ENCODE measurements at places on chromosomes 12 and 14. TPM values are rescaled to one million over a fixed set of nuclear protein-coding genes. Genes with fewer than 3 reads are reported as not detected.
A peak's percentile ranks its signal among the peaks of the same experiment; 100 is the strongest.

GRCh38 chr12:84375449-84376170 is 537.0 kb downstream of the SLC6A15 start:
- DNase-seq: no peak

DNA sequence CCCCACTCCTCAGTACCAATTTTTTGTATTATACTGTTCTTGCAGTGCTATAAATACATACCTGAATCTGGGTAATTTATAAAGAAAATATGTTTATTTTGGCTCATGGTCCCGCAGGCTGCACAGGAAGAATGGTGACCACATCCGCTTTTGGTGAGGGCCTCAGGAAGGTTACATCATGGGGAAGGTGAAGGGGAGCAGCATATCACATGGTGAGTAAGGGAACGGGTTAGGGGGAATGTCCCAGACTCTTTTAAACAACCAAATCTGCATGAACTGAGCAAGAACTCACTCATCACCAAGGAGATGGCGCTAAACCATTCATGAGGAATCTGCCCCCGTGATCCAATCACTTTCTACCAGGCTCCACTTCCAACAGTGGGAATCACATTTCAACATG is 40.0 kb downstream of the OSBPL8 start:
- peak; percentile 92 for DNase-seq

- no peak for DNase-seq
Observed at GRCh38 chr14:99146616-99147365, 125.2 kb downstream of the BCL11B start.

- DNase-seq: peak; percentile 1
Observed at GRCh38 chr12:14614704-14615121, 47.0 kb upstream of the PLBD1 start.

DNA sequence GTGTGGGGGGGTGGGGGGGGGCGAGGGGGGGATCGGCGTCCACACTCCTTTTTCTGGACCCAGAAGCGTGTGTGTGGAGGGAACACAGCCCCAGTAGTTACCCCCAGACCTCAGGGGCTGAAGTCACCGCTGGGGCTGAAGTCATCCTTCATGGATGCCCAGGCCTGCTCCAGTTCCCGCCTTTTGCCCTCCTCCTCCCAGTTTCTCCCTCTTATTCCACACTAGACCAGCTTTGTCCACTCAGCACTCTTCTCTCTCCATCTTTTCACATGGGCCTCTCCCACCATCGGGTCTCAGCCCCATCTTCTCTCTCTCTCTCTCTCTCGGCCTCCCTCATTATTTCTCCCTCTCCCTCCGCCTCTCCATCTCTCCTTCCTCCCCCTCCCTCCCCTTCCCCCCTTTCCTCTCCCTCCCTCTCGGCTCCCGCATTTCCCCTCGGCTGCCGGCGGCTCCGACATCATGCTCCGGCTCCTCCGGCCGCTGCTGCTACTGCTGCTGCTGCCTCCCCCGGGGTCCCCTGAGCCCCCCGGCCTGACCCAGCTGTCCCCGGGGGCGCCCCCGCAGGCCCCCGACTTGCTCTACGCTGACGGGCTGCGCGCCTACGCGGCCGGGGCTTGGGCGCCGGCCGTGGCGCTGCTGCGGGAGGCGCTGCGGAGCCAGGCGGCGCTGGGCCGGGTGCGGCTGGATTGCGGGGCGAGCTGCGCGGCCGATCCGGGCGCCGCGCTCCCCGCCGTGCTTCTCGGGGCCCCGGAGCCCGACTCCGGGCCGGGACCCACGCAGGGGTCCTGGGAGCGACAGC is at the start of gene P3H3:
Gene P3H3, plus strand, starts transcription at position 426 of the 799 bp plus-strand sequence. Its CDS starts 34 bp downstream, at position 460.
- peak; percentile 61 for DNase-seq

The CLEC6A gene
- not detected for total RNA-seq

- DNase-seq: no peak
Observed at GRCh38 chr12:89880690-89881350, 172.2 kb upstream of the ATP2B1 start.

The PMEL gene
- 1.1 TPM for total RNA-seq

DNA sequence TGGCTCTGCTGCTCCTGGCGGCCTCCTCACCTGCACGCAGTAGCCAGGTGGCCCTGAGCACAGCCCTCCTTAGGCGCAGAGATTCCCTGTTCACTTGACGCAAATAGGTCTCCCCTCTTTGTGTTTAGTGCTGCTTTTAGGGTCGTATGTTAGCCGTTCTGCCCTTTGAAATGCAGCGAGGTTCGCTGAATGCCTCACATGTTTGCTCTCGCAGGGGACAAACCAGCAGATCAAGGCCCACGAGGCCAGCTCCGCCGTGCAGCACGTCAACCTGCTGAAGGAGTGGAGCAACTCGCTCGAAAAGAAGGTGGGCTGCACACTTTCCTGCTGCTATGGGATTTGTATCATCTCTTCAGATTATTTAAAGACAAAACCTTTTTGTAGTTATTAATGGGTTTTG is 31.4 kb upstream of the AMN start:
- DNase-seq: no peak

DNA sequence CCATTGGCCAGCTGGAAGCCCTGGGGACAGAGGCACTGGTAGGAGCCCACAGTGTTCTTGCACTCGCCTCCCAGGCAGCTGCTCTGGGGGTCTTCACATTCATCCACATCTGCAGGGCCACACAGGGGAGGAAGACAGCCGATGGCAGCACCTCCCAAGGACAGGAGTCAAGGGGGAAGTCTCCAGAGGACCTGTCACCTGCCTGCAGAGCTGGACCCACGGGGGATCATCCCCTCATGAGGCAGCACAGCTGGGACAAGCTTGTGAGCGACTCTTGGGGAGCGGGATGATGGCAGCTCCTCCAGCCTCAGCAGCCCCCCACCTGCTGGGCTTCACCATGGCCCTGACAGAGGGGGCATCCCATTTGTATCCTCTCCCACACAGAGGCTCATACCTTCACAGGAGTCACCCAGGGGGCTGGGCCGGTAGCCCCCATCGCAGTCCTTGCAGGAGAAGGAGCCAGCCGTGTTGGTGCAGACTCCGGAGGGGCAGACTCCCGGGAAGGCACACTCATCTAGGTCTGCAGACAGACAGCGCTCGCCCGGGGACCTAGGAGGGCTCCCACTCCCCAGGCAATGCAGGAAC is 15.4 kb downstream of the ISCA2 start:
- no peak for DNase-seq

- peak; percentile 6 for DNase-seq
Observed at GRCh38 chr14:40394634-40395340, 962.6 kb upstream of the FBXO33 start.

GRCh38 chr14:95896498-95897135 is 20.0 kb downstream of the TUNAR start:
- DNase-seq: no peak

GRCh38 chr12:67893022-67893580 is 96.1 kb upstream of the IFNG-AS1 start:
- DNase-seq: no peak

The NTS gene
- 0.56 TPM for total RNA-seq

The GZMH gene
- total RNA-seq: not detected

The ISCU gene
- 190 TPM for total RNA-seq

The DLK1 gene
- not detected for total RNA-seq

DNA sequence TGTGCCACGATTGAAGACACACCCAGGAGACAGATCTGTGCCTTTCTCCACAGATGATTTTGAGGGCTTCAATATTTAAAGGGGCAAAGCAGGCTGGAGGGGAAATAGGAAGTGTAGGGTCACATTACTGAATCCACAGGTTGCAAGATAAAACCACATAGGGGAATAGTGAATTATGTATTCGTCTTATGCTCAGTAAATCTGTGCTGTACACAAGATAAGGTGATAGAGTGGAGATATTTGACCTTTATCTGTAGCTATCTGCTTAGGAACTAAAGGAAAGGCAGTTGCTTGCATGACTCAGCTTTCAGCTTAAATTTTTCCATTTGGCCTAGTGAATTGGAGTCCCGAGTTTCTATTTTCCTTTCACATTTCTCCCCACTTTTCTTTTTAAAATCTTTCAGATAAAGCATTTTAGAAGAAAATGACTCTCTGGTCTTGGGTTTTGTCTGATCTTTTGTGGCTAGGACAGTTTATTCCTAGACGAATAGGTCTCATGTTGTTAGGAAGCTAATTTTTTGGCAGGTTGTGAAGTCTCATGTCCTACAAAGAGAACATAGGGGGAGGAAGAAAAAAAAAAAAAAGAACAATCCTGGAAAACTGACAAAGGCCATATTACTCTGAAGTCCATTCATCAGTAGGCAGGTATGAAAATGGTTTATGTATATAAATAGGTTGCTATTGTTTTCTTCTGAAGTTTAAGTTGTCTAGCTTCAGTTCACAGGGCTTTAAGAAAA is 55.4 kb downstream of the FBXO33 start:
- DNase-seq: peak; percentile 56

DNA sequence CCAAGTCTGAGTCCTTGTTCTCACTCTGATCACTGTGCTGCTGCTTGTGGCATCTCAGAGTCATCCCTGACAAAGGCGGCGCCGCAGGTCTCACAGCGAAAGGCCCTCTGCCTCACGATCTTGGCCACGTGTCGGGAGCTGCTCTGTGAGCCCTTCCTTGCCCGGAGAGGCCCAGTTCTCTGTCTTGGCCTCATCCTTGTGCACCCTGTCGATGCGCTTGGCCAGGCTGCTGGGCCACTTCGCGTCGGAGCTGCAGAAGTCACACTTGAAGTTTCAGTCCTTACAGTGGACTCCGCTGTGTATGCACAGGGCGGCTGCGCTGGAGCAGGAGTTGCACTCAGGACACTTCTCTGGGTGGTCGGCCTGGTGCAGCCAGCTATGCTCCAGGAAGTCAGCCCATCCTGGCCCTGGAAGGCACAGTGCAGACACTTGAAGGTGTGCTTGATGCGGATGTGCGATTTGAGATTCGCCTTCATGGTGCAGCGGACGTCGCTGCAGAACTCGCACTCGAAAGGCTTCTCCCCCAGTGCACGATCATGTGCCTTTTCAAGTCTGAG is 36.4 kb upstream of the SAV1 start:
- DNase-seq: no peak

The CLEC4D gene
- total RNA-seq: not detected

- DNase-seq: no peak
Observed at GRCh38 chr12:7001921-7002591, 16.2 kb downstream of the LPCAT3 start.

GRCh38 chr12:41652981-41653380 is 464.9 kb downstream of the PDZRN4 start:
- DNase-seq: no peak

The SDR9C7 gene
- total RNA-seq: not detected

The RFX4 gene
- not detected for total RNA-seq

DNA sequence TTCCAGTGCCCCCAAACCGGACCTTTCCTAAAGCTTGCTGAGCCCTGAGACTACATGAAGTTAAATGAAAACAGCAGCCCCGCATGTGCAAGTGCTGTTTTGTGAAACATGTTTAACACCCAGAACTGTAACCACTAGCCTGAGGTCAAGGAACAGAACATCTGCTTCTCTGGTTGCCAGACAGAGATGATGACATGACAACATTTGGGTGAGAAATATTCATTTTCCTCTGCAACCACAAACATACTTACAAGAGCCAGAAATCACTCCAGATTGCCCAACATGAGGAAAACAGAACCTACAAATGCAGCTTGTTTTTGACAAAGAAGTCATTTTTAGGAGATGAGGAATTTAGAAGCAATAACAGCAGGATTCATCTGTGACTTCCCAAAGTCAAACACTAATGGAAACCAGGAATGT is 110.4 kb downstream of the BCAT1 start:
- peak; percentile 36 for DNase-seq

GRCh38 chr12:68539615-68539952 is 71.1 kb upstream of the RAP1B start:
- DNase-seq: no peak

DNA sequence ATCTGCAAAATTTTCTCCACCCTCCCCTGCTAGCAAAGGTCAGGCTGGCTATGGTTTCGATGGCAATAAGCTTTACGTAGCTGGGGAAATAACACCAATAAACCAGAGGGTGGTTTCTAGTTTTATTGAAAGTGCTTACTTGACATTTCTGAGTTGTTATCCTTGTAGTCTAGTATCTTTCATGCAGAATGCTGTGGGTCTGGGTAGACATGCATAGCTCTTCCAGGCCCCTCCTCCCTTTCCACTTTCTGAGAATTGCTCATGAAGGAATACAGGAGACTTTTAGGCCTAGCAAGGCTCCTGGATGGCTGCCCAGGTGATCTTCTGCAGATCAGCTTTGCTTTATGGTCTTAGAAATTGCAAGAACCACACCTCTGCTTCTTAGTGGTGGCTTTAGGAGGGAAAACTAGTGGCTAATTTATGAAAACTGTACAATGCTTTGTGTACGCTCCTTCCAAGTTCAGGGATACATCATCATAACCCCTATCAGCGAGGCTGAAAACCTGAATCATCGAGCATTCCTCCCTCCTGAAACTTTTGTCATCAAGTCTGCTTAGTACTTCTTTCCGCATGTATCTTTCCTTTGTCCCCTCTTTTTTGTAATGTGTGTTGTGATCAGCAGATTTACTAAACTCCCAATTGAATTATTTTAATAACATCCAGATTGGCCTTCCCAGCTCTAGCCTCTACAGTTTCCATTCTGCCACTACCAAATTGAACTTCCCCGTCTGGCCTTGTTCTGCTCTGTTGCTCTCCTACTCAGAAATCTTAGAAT is 473.0 kb downstream of the RAD51B start:
- no peak for DNase-seq

The ANKRD33 gene
- total RNA-seq: not detected

The LRFN5 gene
- 0.37 TPM for total RNA-seq

DNA sequence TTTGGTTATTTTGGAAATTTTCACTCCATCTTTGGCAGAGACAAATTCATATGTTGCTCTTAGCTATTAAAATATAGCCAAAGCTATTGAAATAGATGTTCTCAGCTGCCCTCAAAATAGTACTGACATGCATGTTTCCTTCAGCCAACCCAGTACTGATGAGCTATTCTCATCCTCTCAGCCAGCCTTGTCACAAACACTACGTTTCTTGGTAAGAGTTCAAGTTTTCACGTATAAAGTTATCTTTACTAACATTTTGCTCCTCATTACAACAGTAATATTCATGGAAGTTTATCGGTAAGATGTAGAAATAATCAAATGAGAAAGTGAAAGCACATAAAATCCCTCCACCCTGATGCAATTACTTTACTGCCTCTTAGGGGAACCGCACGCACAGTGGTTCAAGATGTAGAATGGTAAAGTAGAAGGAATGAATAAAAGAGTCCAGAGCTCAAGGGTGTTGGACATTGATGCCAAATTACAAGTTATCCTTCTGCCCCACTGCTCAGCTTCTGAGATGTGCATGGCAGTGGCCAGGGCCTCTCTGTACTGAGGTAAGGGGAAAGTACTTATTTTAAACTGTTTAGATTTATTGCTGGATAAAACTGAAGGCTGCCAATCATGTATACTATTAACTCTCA is 20.7 kb downstream of the GCH1 start:
- DNase-seq: peak; percentile 46
